ENCODE measurements at places on chromosomes 5 and 9.

DNA sequence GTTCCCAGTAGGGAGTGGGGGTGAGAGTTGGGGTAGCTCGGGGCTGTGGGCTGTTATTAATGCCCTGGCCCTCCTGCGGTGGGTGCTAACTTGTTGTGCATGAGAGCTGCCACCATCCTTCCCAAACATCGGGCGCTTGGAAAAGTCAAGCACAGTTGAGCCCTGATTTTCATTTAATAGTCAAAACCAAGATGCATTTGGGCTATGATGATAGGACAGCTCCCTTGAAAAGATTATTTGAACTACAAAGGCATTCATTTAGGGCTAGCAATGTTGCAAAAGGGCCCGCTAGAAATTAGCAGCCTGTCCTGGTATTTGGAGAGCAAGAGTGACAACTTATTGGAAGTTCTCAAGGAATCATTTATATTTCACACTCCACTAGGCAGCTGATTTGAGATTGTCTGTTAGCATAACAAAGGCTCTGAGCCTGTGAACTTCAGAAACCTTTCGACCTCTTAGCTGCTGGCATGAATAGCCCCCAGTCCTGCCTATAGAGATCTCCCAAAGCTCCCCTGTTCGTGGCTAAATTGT lies 128.2 kb upstream of the TMEM161B start:
- DNase-seq: no peak

GRCh38 chr9:97983589-97984187 lies 547 bp downstream of the ANP32B start:
- DNase-seq: peak; percentile 67

DNA sequence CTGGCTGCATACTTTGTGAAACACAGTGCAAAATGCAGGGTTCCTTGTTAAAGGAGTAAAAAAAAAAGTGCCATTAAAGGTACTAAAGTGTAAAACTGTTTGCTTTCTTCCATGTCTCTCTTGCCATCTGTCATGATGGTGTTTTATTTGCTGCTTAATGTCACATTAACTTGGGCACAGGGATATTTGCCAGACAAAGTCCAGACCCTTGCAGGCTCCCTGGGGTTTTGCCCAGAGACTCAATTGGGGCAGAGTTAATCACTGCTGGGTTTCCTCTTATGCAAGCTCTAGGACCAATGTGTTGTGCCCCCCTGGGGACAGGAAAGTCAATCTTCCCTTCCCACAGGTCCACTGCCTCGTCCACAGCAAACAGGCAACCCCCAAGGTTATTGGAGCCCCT lies 274.3 kb upstream of the SGCD start:
- no peak for DNase-seq

DNA sequence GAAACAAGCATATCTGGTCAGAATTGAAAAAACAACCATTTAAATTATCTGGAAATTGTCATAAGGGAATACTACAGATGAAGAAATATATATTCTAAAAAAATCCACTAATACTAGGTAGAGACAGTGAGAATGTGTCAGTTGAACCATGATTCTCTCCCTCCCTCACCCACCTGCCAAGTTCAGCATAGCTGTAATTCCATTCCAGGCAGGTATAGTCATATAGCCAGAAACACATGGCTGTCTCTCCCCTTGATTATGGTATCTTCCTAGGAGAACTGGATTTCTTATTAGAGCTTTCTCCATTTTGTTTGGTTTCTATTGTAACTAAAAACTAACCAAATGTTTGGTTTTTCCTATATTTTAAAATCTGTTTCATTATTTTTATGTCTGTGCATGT lies 509.2 kb downstream of the CDH10 start:
- no peak for DNase-seq

GRCh38 chr5:125579182-125579581 lies 832.7 kb upstream of the ZNF608 start:
- DNase-seq: no peak
